ENCODE measurements at places on chromosomes 2 and 18.

DNA sequence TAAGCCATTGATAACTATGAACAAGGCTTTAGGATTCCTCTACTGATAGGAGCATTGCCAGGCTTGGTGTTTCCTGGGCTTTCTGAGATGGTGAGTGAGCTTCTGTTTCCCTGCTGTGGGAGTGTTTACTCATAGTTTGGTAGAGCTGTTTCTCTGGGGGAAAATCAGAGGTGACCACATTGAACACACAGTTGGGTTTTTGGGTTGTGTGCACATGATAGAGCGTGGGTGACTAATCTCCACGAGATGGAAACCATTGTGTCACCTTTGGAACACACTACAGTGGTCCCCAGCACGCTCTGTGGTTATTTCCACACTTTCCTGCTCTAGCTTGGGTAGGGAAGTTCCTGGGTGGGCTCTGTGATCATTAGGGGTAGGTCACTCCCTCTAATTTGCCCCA, 5.4 kb downstream of the IL1R1 start:
- no peak for DNase-seq

- no peak for DNase-seq
Measured at GRCh38 chr18:49722477-49722876, 90.9 kb downstream of the ACAA2 start.

- no peak for DNase-seq
Measured at GRCh38 chr2:208034503-208035140, 9.3 kb upstream of the PLEKHM3 start.

- no peak for DNase-seq
Measured at GRCh38 chr2:105763076-105763475, 18.4 kb downstream of the NCK2 start.

- peak; percentile 35 for DNase-seq
Measured at GRCh38 chr2:222305516-222306392, 7.0 kb upstream of the PAX3 start.

- no peak for DNase-seq
Measured at GRCh38 chr2:159192371-159192918, 94.1 kb downstream of the WDSUB1 start.

- DNase-seq, result no peak
Measured at GRCh38 chr2:180733330-180733729, 247.1 kb upstream of the UBE2E3 start.

GRCh38 chr2:219459460-219460311, 25.0 kb downstream of the SPEG start:
- peak; percentile 59 for DNase-seq

- DNase-seq, result peak; percentile 34
Measured at GRCh38 chr18:64966667-64967066, 784.1 kb upstream of the CDH7 start.

- no peak for DNase-seq
Measured at GRCh38 chr2:202442882-202443281, 66.8 kb downstream of the BMPR2 start.

GRCh38 chr18:47574966-47575365, 323.5 kb upstream of the SKOR2 start:
- no peak for DNase-seq

- no peak for DNase-seq
Measured at GRCh38 chr18:58662118-58662517, 9.1 kb upstream of the MALT1 start.

DNA sequence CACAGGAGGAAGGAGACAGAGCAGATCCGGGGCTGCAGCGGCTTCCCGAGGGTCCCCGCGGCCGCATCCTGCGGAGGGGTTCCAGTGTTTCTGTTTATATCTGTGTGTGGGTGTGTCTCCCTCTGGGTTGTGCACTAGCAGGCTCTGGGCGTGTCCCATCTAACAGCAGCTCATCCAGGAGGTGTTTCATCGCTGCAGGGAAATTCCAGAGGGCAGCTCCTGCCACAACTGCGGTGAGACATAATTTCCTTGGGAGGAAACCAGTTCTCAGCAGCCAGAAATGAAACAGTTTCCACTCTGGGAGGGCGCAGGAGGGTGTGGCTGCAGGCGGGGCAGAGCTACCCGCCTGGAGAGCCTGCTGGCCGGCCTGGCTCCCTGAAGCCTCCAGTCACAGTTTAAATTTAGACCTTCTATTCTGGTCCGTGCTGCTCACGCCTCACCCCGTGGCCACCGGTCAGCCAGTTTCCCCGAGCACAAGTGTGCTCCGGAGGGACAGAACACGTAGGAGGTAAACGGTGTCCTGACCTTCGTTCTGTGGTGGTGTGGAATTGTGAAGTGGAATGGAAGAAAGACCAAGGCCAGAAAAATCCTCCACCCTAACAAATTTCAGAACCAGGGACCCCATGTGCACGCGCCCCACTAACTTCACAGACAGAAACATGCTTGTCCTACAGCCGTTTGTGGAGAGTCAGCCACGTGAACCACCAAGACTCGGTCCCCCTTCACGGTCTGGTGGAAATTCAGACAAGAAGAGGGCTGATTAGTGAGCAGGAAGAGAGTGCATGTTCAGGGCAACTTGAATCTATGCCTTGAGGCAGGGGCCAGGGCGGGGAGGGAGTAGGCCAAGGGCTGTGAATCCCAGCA, 50.2 kb downstream of the TEX44 start:
- DNase-seq, result peak; percentile 94

GRCh38 chr2:192029089-192029488, 165.6 kb downstream of the TMEFF2 start:
- DNase-seq, result no peak

GRCh38 chr18:8468191-8468590, 141.0 kb upstream of the RAB12 start:
- no peak for DNase-seq

GRCh38 chr2:129459200-129459876, 520.1 kb upstream of the RAB6C start:
- DNase-seq, result peak; percentile 45

DNA sequence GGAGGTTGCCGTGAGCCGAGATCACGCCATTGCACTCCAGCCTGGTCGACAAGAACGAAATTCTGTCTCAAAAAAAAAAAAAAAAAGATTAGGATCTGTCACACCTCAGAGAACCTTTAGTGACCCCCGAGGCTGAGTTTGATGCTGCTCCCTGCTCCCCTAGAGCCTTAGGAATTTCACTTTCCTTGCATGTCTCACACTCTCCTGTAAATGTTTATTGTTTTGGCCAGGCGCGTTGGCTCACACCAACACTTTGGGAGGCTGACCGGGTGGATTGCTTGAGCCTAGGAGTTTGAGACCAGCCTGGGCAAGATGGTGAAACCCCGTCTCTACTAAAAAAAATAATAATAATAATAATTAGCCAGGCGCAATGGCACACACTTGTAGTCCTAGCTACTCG, 31.5 kb downstream of the SRSF7 start:
- DNase-seq, result no peak

GRCh38 chr2:151239624-151240023, 22.0 kb downstream of the RBM43 start:
- no peak for DNase-seq

- DNase-seq, result no peak
Measured at GRCh38 chr2:129354631-129355030, 624.8 kb upstream of the RAB6C start.

GRCh38 chr2:11754700-11755015, 8.2 kb downstream of the LPIN1 start:
- no peak for DNase-seq

- no peak for DNase-seq
Measured at GRCh38 chr2:192146069-192147015, 48.4 kb downstream of the TMEFF2 start.

GRCh38 chr18:8536231-8536630, 73.0 kb upstream of the RAB12 start:
- DNase-seq, result no peak

- DNase-seq, result no peak
Measured at GRCh38 chr2:207243601-207244000, 77.9 kb upstream of the KLF7 start.

DNA sequence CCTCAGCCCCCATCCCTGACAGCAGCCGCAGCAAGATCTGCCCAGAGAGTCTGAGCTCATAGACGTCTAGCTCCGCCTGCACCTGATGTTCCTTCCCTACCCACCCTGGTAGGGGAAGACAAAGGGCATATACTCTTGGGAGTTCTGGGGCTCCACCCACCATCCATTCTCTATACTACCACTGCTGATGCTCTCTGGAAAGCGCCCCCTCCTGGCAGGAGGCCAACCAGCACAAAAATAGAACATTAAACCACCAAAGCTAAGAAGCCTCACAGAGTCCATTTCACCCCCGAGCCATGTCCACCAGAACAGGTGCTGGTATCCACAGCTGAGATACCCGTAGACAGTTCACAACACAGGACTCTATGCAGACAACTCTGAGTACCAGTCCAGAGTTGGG, 662.6 kb upstream of the FAM98A start:
- DNase-seq, result no peak

DNA sequence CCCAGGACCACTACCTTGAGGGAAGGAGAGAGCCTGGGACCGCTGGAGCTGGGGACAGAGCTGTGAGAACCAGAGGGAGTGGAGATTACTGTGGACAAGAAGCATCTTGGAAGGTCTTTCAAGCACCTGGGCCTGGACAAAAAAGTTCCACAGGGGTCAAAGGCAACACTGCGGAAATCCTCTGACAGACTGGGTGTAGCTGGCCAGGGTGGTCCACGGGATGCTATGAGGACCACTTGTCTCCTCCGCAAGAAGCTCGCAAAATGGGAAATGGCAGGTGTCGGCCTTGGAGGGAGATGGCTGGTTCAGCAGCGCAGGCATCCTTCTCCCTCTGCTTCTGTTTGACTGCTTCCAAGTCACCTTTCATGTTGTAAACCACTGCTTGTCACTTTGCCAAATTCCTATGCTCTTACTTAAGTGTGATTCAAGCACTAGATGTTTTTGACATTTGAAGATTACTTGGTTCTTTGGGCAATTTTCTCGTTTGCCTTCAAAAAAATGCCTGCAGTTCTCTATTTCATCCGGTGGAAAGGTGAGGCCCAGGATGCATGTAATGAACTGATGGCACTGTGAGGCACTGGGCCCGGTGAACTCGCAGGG, 27.7 kb downstream of the KLHL29 start:
- no peak for DNase-seq

DNA sequence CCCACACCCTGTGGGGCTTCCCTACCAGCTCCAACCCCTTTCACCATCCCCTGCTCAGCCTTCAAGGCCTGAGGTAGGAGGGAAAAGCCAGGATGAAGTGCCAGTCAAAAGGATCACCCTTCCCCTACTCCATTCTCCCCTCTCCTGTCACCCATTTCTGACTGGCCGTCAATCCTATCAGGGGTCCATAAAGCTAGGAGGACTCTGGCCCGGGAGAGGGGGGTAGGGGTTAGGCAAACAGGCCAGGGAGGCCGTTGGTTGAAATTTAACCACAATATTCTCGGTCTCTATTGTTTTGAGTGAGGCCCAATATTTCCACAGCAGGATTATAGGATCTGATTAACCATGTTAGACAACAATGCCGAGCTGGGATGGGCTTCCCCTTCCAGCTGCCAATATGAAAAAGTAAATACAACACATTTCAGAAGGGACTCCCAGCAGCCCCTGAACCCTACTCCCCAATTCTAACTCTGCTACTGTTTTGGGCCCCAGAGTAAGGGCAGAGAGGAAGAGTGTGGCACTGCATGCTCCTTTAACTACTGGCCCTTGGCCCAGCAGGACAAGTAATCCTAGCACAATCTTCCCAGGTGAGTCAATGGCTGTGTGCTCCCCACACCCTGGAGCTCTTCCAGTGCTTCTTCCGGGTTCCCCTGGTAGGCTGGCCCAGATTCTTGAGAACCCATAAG, 10.6 kb upstream of the IHH start:
- DNase-seq, result no peak

- no peak for DNase-seq
Measured at GRCh38 chr2:241156971-241157441, 6.7 kb downstream of the PPP1R7 start.

DNA sequence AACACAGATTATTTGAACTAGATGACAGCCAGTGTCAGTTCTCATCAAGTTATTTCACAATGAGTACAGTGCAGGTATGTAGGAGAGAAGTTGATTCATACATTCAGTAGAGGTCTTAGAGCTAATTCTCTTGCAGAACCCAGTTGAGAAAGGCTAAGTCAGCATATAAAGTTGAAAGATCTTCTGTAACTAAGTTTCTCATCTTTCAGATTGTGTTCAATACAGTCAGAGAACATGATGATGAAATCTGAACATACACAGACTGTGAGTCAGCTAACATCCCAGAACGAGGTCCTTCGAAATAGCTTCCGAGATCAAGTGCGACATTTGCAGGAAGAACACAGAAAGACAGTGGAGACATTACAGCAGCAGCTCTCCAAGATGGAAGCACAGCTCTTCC, 41.9 kb upstream of the LIMS1 start:
- no peak for DNase-seq

GRCh38 chr2:242075168-242075567, 205.6 kb downstream of the RTP5 start:
- DNase-seq, result no peak

DNA sequence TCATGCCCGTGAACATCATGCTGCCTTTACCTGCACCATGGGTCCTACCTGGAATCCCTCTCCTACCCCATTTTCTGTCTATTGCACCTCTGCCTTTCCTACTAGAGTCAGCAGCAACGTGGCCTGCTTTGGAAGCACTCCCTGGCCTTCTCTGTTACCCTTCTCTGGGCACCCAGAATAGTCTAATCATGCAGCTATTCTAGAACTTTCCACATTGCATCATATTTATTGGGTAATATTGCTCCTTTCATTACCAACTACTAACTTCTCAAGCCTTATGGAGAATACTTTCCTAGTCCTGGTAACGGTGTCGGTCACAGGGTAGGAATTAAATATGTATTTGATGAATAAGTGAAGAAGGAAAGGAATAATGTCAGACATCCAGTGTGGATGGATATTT, 33.3 kb upstream of the CREG2 start:
- DNase-seq, result no peak

Measured in right hindlimb (tissue), 1 donor.